ENCODE measurements at places on chromosomes 2 and 18.
A peak's percentile ranks its signal among the peaks of the same experiment; 100 is the strongest.

- DNase-seq, result no peak
Measured at GRCh38 chr2:11827547-11827946, 81.1 kb downstream of the LPIN1 start.

GRCh38 chr2:55986001-55986400 lies 62.4 kb upstream of the EFEMP1 start:
- DNase-seq, result no peak

DNA sequence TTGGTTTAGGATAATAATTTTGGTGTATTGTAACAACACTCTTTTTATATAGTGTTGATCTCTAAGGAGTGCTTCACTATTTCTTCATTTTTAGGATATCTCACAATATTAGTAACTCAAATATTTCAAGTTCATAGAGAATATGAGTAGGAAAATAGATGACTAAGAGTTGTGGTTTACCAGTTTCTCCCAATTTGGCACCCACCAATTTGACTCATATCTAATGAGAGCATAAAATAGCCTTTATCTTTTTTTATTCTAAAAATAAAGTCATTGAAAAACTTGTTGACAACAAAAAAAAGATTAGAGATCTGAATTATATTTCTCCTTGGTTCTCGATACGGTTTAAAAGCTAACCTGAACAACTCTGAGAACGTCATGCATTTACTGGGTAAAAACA lies 204.0 kb downstream of the PARD3B start:
- no peak for DNase-seq

DNA sequence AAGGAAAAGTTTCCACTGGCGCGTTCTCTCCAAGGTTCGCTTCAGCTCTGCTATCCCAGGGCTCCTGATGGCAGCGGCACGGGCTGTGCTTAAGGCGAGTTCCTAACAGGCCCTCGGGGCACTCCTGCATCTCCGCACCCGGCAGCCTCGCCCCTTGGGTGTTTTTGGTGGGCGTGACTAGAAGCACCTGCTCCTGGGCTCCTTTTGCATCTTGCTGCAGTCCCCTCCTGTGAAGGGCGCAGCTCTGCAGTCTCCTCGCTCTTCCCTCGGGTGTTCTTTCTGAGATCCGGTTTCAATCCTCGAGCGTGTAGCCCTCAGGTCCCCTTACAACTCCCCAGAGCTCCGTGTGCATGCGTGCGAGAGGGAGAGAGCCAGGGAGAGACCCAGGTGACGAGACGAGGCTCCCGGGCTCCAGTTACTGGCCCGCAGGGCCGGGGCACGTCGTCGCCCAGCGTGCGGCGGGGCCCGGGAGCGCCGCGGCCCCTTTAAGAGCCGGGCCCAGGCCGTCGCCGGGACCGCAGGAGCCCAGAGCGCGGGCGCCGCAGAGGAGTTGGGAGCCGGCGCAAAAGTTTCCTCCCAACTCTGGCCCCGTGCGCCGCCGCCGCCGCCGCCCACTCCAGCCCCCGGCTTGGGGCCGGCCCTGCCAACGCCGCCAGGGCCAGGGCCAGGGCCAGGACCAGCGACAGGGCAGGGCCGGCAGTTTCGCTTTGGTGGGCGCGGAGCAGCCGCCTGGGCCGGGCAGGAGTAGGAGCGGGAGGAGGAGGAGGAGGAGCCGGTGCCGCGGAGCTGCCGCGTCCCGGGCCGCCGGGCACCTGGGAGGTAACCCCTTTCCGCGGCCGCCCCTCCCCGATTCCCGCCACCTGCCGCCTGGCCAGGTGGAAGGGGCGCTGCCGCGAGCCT lies at the start of gene PARD3B:
PARD3B (plus strand) TSS at position 515 of the 900 bp plus-strand sequence. CDS start 525 bp downstream, outside the sequence.
- peak; percentile 55 for DNase-seq

DNA sequence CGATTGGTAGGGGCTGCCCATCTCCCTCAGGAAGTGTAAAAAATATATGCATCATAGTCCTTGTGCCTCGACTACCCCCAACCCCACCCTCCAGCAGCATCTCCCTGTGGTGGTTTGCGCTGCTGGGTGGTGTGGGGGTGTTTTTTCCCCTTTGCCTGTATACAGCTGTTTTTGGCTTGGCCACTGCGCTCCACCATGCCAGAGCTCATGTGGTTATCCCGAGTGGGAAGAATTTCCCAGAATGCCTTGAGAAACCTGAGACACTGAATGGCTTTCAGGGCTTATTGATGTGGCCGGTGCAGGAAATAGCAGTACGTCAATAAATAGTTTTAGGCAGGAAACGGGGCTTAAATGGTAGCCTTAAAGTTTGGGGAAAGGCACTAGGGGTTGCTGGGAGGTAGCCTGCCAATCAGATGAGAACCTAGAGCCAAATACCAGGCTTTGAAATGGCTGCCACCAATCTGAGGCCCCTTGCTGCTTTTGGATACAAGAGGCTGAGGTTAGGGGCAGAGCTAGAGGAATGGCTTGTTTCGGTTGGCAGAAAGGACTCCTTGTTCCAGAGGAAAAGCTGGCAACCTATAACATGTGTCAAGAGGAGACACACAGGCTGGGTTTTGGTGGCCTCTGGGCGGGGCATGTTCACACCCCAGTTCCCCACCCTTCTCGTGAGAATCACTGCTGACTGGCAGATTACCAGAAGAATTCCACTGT lies 144.1 kb downstream of the SMAD7 start:
- DNase-seq, result no peak

DNA sequence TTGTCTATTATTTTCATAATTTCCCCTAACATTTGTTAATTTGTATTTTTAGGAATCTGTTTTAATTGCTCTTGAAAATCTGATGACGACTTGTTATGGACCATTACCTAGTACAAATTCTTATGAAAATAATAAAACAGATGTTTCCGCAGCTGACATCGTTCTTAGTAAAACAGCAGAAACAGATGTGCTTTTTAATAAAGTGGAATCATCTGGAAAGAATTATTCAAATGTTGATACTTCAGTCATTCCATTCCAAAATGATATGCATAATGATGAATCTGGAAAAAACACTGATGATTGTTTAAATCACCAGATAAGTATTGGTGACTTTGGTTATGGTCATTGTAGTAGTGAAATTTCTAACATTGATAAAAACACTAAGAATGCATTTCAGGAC lies 69.9 kb downstream of the PMS1 start:
- no peak for DNase-seq

GRCh38 chr2:37779611-37780386 lies 108.4 kb upstream of the CDC42EP3 start:
- no peak for DNase-seq

DNA sequence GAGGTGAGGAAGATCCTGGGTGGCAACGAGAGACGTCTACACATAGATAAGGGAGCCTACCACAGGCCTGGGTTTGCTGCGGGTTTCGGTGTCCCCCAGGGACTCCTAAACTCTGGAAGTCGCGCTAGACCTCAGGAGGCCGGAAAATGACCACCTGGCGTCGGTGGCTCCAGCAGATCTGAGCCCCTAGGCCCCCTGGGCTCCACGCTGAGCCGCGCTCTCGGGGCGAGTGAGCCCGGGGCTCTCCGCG lies 987 bp upstream of the DLX1 start:
- DNase-seq, result peak; percentile 64

DNA sequence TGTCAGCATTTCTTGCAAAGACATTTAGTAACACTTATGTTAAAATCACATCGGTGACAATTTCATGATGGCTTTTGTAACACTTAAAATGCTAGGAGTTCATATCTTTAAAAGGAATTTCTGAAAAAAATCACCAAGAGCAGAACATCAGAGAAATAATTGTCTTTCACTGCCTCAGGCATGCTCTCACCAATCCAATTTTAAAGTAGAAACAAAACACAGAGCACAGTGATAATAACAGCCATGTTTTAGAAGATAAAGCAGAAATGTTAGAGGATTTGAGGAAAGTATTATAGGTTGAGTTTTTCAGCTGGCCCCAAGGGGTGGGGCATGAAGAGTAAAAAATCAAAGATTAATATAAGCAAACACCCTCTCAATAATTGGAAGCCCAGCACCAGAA lies 1037.6 kb downstream of the DSC3 start:
- DNase-seq, result no peak

GRCh38 chr18:73842795-73843394 lies 304.7 kb downstream of the FBXO15 start:
- DNase-seq, result peak; percentile 16

- DNase-seq, result no peak
Measured at GRCh38 chr2:689877-690510, 12.8 kb upstream of the TMEM18 start.

- DNase-seq, result peak; percentile 2
Measured at GRCh38 chr2:54371460-54372065, 84.6 kb upstream of the SPTBN1 start.

GRCh38 chr2:227781841-227782240 lies 31.8 kb upstream of the CCL20 start:
- no peak for DNase-seq

DNA sequence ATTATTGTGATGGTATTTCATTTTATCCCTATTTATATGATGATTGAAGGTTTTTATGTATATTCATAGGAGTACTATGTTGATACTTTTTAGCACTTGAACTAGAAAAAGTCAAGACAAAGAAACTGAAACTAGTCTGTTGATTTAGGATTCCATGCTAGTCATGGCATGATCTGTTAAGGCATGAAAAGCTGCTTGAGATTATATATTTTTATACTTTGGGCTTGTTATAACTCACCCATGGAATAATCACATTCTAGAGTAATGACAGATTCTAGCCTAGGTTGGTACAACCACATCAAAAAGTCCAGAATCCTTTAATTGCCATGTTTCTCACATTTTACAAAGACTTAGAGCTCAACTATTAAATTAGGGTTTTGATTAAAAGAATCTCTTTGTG lies 472.6 kb upstream of the CELF4 start:
- no peak for DNase-seq

- DNase-seq, result no peak
Measured at GRCh38 chr18:78828131-78828530, 151.5 kb upstream of the SALL3 start.

DNA sequence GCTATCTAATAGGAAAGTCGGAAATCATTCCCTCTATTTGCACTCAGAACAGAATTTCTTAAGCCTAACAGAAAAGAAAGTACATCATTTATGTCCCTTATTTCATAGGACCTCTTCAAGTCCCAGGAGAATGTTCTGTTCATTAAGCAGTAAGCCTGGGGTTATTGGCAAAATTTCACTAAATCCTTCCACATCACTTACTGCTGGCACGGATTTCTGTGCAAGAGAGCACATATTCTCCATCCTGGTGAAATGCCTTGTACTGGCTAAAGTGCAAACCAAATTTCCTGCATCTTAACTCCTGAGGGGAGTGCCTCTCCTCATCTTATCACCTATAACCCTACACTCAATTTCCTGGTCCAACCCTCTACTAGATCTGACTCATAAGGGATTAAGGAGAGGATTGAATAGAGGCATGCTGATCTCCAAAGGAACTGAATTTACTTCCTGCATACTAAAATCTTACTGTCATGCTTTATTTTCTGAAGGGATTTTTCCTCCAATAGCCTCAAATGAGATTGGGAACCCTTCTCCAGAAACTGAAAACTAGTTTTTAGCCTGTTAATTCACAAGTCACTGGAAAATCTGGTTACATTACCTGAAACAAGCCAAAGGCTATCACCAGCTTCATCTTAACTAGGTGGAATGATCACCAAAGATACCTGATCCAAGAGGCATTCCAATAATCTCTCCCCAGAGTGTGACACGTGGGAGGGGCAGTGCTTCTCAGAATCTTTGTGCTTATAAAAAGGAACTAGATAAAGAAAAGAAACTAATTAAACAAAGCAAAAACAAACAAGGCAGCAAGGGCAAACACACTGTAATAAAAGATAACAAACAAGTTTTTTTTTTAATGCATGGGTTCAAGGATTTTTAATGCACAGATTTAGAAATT lies 311.1 kb downstream of the NR4A2 start:
- no peak for DNase-seq

- no peak for DNase-seq
Measured at GRCh38 chr18:79507546-79508480, 112.1 kb downstream of the NFATC1 start.

DNA sequence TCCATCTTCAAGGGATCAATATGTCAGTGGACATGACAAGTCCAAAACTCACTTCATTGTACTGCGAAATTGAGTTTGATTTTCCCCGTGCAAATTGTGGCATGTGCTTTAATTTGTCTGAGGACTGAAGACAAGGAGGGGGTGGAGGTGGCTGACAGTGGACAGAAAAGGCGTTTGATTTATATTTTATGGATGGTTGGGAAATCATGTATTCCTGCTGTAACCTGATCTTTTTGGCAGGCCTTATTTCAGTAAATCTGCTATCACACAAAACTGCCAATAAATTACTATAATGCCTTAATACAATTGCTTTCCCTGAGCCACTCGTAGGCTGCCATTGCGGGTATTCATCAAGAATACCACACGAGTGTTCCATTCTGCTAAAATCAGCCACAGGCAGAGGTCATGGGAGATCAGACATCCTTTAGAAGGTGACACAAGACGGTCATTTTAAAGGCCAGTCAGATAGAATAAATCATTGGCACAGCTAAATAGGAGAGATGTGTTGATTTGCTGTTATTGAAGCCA lies 720.5 kb downstream of the MBD2 start:
- DNase-seq, result no peak

DNA sequence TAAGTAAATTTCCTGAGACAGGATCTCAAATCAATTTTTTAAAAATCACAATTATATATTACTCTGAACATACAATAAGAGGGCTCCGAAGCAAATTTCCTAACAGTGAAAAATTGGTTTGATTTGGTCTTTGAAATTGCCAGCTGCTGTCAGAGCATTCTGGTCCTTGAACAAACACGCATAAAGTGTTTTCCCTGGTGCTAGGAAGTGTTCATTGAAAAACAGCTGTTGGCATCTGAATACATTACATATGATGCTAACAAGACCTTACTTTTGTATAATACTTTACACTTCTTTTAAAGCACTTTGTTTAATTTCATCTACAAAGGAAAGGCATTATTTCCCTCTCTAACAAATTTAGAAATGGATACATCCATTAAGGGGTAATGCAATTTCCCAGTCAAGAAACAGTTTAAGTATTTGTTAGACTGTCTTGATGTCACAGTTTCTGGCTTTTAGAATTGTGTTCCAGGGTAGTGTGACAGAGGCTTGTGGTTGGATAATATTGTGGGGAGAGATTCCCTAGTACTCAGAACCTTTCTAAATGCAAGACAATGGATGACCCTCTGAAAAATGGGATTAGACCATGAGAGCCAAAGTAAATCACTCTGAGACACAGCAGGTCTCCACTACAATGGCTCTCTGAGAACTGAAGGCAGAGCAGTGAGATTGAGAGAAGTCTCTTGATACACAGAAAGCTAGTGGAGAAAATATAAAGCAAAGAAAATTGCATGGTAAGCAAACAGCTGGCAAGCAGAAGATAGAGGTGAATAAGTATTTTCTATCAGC lies 299.0 kb downstream of the TRIB2 start:
- DNase-seq, result no peak

Data from NCI-H524 (cell line).